Fibroblast of skin of scalp (primary cell): ENCODE measurements at places on chromosomes 6 and 20.

- peak; percentile 28 for DNase-seq
Measured at GRCh38 chr6:117976030-117976651, 69.1 kb downstream of the SLC35F1 start.

- DNase-seq: no peak
Measured at GRCh38 chr6:85913001-85913400, 270.3 kb upstream of the SYNCRIP start.

GRCh38 chr6:69627625-69628024 lies 169.2 kb downstream of the LMBRD1 start:
- no peak for DNase-seq

- no peak for DNase-seq
Measured at GRCh38 chr6:72844614-72845013, 222.8 kb downstream of the KCNQ5 start.

DNA sequence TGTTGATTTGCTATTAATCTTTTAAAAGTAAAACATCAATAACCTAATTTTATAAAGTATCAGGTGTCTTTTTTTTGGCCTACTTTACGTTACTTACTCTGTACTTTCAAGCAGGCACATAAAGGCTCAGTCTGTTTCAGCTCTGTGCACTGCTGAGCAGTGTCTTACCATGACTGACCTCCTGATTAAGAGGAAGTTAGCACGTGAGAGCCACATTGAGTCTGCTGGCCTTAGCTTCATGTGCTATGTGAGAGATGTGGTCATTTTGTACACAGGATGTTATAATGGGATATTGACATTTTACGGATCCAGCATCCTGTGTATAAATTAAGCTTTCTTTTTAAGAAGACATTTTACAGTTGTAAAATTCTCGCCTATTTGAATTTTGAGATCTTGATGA lies 31.9 kb downstream of the ARID1B start:
- no peak for DNase-seq

DNA sequence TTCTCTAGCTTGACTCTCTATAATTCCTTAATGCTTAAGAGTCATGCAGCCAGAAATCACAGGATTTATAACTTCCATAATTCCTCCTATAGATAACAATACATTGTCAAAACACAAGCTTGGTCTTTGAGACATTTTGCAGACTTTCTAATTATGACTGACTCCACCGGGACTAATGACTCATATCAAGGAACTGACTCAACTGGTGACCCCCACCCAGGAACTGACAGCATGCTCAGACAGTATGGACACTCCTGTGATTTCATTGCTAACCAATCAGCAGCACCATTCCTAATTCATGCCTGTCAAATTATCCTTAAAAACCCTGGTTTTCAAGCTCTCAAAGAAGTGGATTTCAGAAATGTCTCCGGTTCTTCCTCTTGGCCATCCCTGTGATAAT lies 670.5 kb upstream of the IMPG1 start:
- DNase-seq: peak; percentile 15

DNA sequence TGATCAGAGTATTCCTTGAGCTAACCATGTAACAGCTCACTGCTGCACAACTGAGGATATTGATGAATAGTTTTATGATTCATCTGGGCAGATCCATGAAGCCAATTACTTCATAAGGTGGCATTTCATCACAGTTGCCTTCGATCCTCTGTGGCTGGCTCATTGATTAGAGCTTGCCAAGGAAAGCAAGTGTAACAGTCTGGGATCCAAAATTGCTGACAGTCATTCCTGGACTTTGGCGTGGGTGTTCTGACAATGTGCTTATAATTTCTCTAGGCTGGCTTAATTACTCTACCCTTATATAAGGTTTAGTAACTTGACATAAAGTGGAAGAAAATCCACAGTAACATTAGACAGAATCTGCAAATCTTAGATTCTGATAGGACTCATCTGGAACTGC lies 551.3 kb upstream of the CDH4 start:
- no peak for DNase-seq

DNA sequence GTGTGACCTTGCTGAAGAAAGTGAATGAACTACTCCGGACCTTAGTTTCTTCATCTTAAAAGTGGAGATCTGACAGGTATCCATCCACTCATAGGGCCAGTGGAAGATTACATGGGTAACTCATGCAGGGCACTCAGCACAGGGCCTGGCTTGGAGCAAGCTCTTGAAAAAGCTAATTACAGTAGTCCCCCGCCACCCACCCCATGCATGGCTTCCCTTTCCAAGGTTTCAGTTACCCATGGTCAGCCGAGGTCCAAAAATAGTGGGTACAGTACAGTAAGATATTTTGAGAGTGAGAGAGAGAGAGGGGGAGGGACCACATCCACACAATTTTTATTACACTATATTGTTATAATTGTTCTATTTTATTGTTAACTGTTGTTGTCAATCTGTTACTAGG lies 7.1 kb upstream of the PMEPA1 start:
- no peak for DNase-seq

GRCh38 chr6:125173341-125174095 lies 19.9 kb downstream of the TPD52L1 start:
- no peak for DNase-seq

GRCh38 chr6:75723382-75723781 lies 25.7 kb upstream of the MYO6 start:
- DNase-seq: no peak

GRCh38 chr6:27321901-27322300 lies 9.8 kb upstream of the POM121L2 start:
- DNase-seq: no peak

DNA sequence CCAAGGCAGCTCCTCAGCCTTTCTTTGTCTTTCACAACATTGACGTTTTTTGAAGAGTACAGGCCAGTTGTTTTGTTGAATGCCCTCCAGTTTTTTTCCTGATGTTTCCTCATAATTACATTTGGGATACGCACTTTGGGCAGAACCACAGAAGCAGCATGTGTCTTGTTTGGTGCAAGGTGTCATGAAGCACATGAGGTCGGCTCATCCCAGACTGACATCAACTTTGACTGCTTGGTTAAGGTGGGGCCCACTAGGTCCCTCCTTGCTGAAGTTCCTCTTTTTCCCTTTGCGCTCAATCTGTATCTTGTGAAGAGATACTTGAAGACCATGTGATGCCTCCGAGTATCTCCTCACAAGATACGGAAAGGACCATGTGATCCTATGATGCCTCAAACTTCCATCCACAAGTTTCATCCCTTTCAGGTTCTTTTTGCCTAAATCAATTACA lies 10.5 kb downstream of the SNAI1 start:
- DNase-seq: no peak

GRCh38 chr6:170231293-170232185 lies 59.3 kb downstream of the DLL1 start:
- no peak for DNase-seq

- DNase-seq: peak; percentile 9
Measured at GRCh38 chr20:64080013-64080812, at the start of gene OPRL1. OPRL1 (plus strand) TSS chr20:64080082; CDS start chr20:64092721, 12,639 bp downstream.

GRCh38 chr20:64161356-64162238 lies 2.7 kb upstream of the MYT1 start:
- DNase-seq: peak; percentile 46
